Osteocyte (in vitro differentiated cells): ENCODE measurements at places on chromosomes 1 and 21.
A peak's percentile ranks its signal among the peaks of the same experiment; 100 is the strongest.

DNA sequence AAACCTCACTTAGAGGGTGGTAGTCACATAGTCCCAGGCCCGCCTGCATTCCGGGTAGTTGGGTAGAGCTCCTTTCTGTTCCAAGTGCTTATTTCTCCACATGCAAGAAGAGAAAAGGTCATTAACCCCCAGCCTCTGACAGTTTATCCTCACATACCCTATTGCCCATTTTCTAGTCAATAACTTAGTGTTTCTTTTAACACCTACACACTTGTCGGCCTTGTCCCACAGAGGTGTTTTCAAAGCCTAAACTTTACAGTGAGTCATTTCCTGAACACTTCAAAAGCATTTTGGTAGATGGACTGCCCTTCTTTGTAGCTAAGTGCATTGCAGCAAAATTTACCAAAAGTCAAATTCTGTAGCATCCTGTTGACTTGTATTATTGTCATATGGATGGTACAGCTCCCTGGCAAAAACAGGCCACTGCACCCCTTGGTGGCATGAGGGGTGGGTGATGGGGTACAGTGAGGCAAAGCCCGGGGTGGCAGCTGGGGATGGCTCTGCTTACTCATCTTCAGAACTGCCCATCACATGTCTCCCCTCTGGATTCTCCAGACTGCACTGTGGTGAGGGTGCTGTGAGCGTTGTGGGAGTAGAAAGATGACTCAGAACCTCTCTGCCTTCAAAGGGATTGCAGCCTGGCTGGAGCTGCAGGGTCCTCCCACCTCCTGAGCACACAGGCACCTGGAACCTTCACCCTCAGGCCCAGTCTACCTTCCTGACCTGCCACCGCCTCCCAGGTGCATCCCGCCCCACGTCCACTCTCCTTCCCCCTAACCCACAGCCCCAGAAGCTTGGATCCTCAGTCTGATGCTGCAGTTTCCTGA is 45.8 kb upstream of the DMRTB1 start:
- DNase-seq = no peak
- no peaks in the 10 kb centered on the region for H3K36me3 ChIP-seq
- H3K27ac ChIP-seq = peak overlapping the region; percentile 75
- H3K27me3 ChIP-seq = peaks cover 7% of the 10 kb centered on the region

- no peak for DNase-seq
- no peak overlapping the region for H3K27ac ChIP-seq
- peaks cover 54% of the 10 kb centered on the region for H3K27me3 ChIP-seq
- no peaks in the 10 kb centered on the region for H3K4me1 ChIP-seq
These were observed 26.6 kb upstream of the RPF1 start for GRCh38 chr1:84452436-84452835.

- DNase-seq = no peak
- peak overlapping the region; percentile 78 for H3K27ac ChIP-seq
- peaks cover 9% of the 10 kb centered on the region for H3K36me3 ChIP-seq
- H3K4me1 ChIP-seq = peaks cover 62% of the 10 kb centered on the region
- H3K4me3 ChIP-seq = no peak overlapping the region
These were observed 85.7 kb downstream of the DYRK1A start for GRCh38 chr21:37452227-37452626.

DNA sequence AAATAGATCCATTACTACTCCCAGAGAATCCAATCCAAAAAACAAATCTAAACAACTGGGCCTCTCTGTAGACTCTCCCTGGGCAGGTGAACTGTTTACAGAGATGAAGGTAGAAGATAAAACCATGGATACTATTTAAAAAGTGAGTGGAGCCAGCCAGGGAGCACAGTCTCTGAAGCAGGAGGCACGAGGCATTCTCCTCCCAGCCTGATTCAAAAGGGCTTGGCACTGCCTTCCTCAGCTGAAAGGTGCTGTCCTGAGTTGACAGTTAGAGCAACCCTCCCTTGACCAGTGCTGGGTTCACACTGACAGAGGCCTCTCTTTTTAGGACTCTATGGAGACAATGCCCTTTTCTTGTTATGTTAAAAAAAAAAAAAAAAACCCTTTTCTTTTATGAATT is 36.8 kb downstream of the HENMT1 start:
- H3K4me3 ChIP-seq = no peak overlapping the region
- peaks cover 15% of the 10 kb centered on the region for H3K36me3 ChIP-seq
- H3K27me3 ChIP-seq = no peaks in the 10 kb centered on the region
- H3K4me1 ChIP-seq = peaks cover 4% of the 10 kb centered on the region
- DNase-seq = no peak

- no peaks in the 10 kb centered on the region for H3K4me1 ChIP-seq
- DNase-seq = no peak
- H3K36me3 ChIP-seq = no peaks in the 10 kb centered on the region
- H3K27me3 ChIP-seq = peaks cover 3% of the 10 kb centered on the region
These were observed 25.5 kb downstream of the TNR start for GRCh38 chr1:175717610-175718540.

- DNase-seq = no peak
- no peaks in the 10 kb centered on the region for H3K27me3 ChIP-seq
- H3K27ac ChIP-seq = no peak overlapping the region
- H3K36me3 ChIP-seq = peaks cover 16% of the 10 kb centered on the region
- H3K4me3 ChIP-seq = no peak overlapping the region
- H3K4me1 ChIP-seq = peaks cover 8% of the 10 kb centered on the region
These were observed 53.5 kb downstream of the FNBP1L start for GRCh38 chr1:93501399-93501798.

DNA sequence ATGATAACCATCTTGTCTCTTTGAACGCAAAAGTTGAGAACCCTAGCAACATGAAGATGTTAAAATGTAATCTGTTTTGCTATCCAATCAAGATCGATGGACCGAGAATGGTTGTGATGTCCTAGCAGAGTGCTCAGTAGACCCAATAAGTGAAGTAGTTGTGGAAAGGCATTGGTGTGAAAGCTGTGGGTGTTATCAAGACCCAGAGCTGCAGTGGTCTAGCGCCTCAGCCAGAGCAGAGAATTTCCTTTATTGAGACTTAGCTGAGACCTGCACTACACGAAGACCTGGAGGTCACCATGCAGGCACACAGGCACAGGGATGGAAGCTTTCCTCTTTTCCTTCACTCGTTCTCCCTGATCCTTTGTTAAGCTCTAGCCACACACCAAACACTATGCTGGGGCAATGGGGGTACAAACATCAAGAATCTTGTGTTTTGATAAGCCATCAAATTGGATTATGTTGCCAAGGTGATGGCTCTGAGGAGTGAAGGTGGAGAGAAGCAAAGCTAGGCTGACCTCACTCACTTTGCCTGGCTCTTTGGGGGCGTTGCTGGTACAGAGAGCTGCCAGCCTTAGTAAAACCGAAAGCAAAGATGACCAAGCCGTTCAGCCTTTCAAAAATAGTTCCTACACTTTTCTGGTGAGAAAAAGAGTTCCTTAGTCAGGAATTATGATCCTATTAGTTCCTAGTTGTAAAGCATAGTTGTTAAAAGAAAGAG is 24.1 kb downstream of the METTL13 start:
- H3K27ac ChIP-seq = no peak overlapping the region
- H3K4me3 ChIP-seq = no peak overlapping the region
- no peaks in the 10 kb centered on the region for H3K4me1 ChIP-seq
- H3K27me3 ChIP-seq = peaks cover 2% of the 10 kb centered on the region

DNA sequence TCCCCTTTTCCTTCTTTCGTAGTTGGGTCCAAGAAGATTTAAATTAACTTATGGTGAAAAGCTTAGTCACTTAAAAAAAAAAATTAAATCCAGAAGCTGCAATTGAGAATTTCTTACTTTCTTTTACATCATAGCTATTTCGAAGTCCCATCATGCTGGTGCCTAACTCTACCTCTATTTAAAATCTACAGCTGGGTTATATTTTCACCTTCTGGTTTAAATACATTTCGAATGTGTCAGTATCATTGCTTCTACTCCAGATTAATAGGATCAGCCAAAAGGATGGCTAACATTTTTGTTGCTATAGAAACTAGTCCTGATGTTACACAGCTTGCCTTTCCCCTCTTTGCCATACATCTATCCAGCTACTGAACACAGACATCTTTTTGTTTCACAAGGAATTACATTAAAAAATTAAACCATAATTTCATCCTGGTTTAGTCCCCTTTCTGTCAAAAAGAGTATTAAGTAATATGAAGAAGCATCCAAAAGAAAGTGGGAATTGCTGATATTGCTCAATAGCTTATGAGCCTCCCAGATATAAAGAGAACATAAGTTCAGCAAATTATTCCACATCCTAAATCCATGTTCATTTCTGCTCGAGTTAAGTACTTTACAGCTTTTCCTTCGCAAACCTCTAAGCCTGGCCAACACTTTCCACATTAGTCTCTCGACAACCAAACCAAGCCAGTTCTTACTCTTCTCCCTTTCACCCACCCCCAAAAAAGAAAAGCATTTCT is 396.7 kb upstream of the DAB1 start:
- no peak overlapping the region for H3K27ac ChIP-seq
- H3K4me1 ChIP-seq = peaks cover 6% of the 10 kb centered on the region
- no peaks in the 10 kb centered on the region for H3K36me3 ChIP-seq
- H3K27me3 ChIP-seq = peaks cover 22% of the 10 kb centered on the region
- DNase-seq = no peak
- no peak overlapping the region for H3K4me3 ChIP-seq

GRCh38 chr1:73736125-73736524 is 461.9 kb downstream of the LRRIQ3 start:
- H3K27me3 ChIP-seq = no peaks in the 10 kb centered on the region
- no peak overlapping the region for H3K27ac ChIP-seq
- no peak overlapping the region for H3K4me3 ChIP-seq
- no peaks in the 10 kb centered on the region for H3K36me3 ChIP-seq
- DNase-seq = no peak
- no peaks in the 10 kb centered on the region for H3K4me1 ChIP-seq

DNA sequence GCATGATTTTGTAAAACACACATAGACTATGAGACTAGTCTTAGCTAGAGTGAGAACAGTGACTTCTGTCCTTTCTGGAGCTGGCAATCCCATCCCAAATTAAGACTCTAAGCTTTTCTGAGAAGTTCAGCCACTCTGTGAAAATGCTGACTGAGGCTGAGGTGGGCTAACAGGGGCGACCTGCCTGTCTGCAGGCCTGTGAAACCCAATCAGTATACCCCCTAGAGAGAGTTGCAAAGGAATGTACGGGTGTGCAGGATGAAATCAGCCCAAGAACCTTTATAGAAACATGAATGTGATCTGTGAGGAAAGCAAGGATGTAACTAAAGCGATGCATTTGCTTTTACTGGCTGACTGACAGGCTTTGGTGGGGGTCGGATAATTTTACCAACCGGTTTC is 16.0 kb upstream of the TBX15 start:
- H3K4me3 ChIP-seq = no peak overlapping the region
- DNase-seq = no peak
- peaks cover 28% of the 10 kb centered on the region for H3K4me1 ChIP-seq
- H3K27me3 ChIP-seq = peaks cover 74% of the 10 kb centered on the region

- H3K36me3 ChIP-seq = no peaks in the 10 kb centered on the region
- DNase-seq = no peak
- peaks cover 27% of the 10 kb centered on the region for H3K4me1 ChIP-seq
- no peak overlapping the region for H3K4me3 ChIP-seq
These were observed 622.1 kb downstream of the PLPP3 start for GRCh38 chr1:55957276-55957675.

DNA sequence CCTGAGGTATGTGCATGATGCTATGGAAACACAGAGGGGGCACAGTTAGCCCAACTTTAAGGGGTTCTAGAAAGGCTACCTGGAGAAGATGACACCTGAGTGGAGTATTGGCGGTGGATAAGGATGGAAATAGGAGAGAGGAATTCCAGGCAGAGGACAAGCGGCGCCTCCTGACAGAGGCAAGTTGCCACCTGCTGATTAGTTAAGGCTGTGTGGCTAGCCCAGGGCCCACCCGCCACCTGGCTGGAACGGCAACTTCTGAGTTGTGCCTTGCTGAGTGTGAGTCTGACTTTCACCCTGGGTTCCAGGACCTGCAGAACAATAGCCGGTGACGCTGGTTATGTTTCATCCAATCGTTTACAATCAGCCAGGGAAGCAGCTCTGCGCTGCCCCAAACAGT is 126.9 kb upstream of the LMO4 start:
- no peak overlapping the region for H3K4me3 ChIP-seq
- H3K4me1 ChIP-seq = no peaks in the 10 kb centered on the region
- peaks cover 2% of the 10 kb centered on the region for H3K27me3 ChIP-seq
- H3K27ac ChIP-seq = no peak overlapping the region

GRCh38 chr1:24514946-24515345 is 12.3 kb downstream of the RCAN3 start:
- H3K36me3 ChIP-seq = peaks cover 9% of the 10 kb centered on the region
- H3K27ac ChIP-seq = no peak overlapping the region
- no peaks in the 10 kb centered on the region for H3K27me3 ChIP-seq
- H3K4me3 ChIP-seq = no peak overlapping the region
- DNase-seq = no peak

DNA sequence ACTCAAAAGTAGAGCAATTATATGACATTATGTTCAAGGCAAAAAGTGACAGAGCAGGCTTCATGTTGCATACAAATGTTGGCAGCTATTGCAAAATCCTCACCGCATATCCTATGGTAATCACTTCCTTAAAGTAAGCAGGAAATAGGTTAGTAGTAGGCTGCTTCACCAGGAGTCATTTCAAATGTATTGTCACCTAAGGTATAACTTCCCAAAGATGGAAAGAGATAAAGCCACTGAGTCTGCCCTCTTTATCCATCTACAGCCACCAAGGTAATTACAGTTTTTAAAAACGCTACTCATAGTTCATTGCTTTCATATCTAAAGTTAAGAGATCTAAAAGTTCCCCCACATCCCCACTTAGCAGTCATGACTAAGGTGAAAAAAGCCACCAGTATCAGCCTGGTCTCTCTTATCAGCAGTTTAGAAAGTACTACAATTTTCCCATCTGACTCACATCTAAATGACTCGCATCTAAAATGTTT is 31.6 kb upstream of the UBE2U start:
- no peak overlapping the region for H3K27ac ChIP-seq
- H3K4me3 ChIP-seq = no peak overlapping the region
- H3K36me3 ChIP-seq = peaks cover 34% of the 10 kb centered on the region

DNA sequence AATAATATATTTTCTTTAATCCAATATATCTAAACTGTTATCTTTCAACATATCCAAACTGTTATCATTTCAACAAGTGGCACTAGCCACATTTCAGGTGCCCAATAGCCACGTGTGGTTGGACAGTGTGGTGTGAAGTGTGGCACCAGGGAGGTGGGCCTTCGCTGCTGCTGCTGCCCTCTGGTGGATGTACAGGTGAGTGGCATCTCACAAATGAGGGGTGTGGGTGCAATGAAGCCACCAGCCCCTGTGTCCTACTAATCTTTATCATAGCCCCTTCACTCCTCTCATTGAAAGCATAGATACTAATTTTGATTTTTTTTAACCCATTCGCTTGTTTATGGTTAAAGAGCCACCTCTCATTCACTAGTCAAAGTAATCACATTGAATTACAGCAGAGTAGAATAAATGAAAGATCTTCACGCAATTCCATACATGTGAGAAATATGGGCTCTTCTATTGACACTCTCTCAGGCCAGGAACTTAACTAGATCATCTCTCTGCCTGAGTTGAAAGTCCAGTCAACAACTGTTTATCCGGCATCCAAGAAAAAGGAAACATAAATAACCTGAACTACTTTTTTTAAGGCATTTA is 499.2 kb downstream of the OMA1 start:
- DNase-seq = no peak
- H3K36me3 ChIP-seq = no peaks in the 10 kb centered on the region
- no peak overlapping the region for H3K27ac ChIP-seq
- no peak overlapping the region for H3K4me3 ChIP-seq
- no peaks in the 10 kb centered on the region for H3K4me1 ChIP-seq

- H3K36me3 ChIP-seq = peaks cover 3% of the 10 kb centered on the region
- no peak for DNase-seq
- H3K27me3 ChIP-seq = no peaks in the 10 kb centered on the region
- H3K4me3 ChIP-seq = no peak overlapping the region
These were observed 362.2 kb upstream of the SNX7 start for GRCh38 chr1:98299313-98299712.

GRCh38 chr1:12453400-12454343 is 164.3 kb downstream of the DHRS3 start:
- no peak for DNase-seq
- no peak overlapping the region for H3K4me3 ChIP-seq
- H3K27ac ChIP-seq = peak overlapping the region; percentile 87
- no peaks in the 10 kb centered on the region for H3K27me3 ChIP-seq
- peaks cover 89% of the 10 kb centered on the region for H3K4me1 ChIP-seq
